Type B pancreatic cell (in vitro differentiated cells): ENCODE measurements at places on chromosomes 1 and 21. TPM values are rescaled to one million over a fixed set of nuclear protein-coding genes. Genes with fewer than 3 reads are reported as not detected.
A peak's percentile ranks its signal among the peaks of the same experiment; 100 is the strongest.

DNA sequence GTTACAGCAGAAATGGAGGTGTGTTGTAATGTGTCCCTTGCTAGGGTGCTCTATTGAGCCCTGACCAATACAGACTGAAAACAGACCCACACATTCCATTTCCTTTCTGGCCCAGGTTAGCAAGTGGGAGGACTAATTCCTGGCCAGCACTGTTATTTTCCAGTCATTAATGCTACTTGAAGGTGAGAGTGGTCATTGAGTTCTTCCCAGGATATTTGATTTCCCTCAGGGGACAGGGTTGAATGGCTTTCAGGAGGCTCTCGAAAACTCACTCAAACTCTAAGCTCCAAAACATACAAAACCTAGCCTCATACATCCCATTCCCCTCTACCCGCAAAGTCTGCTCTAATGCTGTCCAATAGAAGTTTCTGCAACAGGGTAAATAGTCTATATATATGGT is 6.2 kb downstream of the LRRC52 start:
- H3K27ac ChIP-seq: no peak overlapping the region
- no peaks in the 10 kb centered on the region for H3K4me1 ChIP-seq
- no peak overlapping the region for H3K4me3 ChIP-seq
- no peak for DNase-seq
- H3K36me3 ChIP-seq: no peaks in the 10 kb centered on the region
- H3K27me3 ChIP-seq: peaks cover 23% of the 10 kb centered on the region

GRCh38 chr1:5444396-5444795 is 547.8 kb downstream of the NPHP4 start:
- peaks cover 25% of the 10 kb centered on the region for H3K27me3 ChIP-seq
- no peaks in the 10 kb centered on the region for H3K36me3 ChIP-seq
- H3K4me1 ChIP-seq: no peaks in the 10 kb centered on the region
- no peak for DNase-seq
- no peak overlapping the region for H3K4me3 ChIP-seq

DNA sequence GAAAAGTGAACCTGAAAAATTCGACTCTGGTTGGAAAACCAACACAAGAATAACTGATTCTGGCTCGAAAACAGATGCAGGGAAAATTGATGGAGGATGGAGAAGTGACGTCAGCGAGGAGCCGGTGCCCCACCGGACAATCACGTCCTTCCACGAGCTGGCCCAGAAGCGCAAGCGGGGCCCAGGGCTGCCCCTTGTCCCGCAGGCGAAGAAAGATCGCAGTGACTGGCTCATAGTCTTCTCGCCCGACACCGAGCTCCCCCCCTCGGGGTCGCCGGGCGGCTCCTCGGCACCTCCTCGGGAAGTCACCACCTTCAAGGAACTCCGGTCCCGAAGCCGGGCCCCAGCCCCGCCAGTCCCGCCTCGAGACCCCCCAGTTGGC is 1.9 kb downstream of the RUSC1 start:
- no peaks in the 10 kb centered on the region for H3K36me3 ChIP-seq
- DNase-seq: no peak
- H3K4me3 ChIP-seq: peak overlapping the region; percentile 86
- H3K27me3 ChIP-seq: no peaks in the 10 kb centered on the region

- no peaks in the 10 kb centered on the region for H3K36me3 ChIP-seq
- no peak overlapping the region for H3K4me3 ChIP-seq
- peak overlapping the region; percentile 26 for H3K27ac ChIP-seq
- DNase-seq: no peak
Measured at GRCh38 chr1:10979483-10979920, 33.0 kb upstream of the TARDBP start.

GRCh38 chr1:230138561-230139239 is 71.7 kb downstream of the GALNT2 start:
- H3K4me3 ChIP-seq: no peak overlapping the region
- peaks cover 48% of the 10 kb centered on the region for H3K4me1 ChIP-seq
- peaks cover 4% of the 10 kb centered on the region for H3K27me3 ChIP-seq
- no peak for DNase-seq
- no peak overlapping the region for H3K27ac ChIP-seq

DNA sequence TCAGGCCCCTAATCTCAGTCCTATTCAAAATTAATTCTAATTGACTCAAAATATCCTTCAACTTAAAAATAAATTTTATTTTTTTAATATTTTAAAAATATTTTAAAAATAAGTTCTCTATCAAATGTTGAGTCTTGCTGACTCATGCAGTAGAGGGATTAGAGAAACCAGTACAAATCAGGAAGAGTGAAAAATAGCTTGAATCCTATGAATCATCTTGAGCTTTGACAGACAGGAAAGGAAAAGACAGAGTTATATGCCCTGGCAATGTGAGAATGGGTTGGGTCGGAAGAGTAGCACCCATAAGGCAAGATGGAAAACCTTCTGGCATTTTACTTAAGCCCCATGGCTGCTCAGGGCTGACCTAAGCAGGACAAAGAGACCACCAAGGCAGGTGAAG is 346.6 kb upstream of the RUNX1 start:
- no peak overlapping the region for H3K4me3 ChIP-seq
- no peak for DNase-seq
- H3K27me3 ChIP-seq: peaks cover 15% of the 10 kb centered on the region

DNA sequence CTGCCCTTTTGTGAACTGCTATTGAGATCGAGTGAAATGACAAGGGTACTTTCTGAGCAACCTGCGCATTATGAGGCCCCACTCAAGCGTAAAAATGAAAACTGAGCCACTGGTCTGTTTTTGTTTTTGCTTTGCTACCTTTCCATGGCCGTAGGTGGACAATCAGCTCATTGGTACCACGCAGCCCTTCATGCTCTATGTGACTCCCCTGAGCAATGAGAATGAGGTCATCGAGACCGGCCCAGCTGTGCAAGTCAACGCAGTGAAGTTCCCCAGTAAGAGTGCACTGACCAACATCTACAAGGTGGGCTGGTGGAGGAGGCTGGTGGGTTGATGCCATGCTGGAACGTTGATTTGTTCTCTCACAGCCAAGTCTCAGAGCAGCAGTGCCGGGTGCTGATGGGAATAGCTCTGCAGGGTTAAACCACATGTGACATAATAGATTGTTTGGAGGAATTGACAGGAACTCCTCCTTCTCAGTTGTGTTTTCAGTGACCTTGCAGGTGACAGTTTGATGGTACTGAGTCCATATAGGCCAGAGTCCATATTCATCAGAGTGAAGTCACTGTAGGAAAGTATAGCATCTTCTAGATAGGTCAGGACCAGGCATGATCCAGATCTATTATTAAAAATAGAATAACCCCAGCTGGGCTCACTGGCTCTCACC is 170.3 kb downstream of the VPS13D start:
- no peak for DNase-seq
- H3K27me3 ChIP-seq: no peaks in the 10 kb centered on the region
- H3K27ac ChIP-seq: peak overlapping the region; percentile 4

DNA sequence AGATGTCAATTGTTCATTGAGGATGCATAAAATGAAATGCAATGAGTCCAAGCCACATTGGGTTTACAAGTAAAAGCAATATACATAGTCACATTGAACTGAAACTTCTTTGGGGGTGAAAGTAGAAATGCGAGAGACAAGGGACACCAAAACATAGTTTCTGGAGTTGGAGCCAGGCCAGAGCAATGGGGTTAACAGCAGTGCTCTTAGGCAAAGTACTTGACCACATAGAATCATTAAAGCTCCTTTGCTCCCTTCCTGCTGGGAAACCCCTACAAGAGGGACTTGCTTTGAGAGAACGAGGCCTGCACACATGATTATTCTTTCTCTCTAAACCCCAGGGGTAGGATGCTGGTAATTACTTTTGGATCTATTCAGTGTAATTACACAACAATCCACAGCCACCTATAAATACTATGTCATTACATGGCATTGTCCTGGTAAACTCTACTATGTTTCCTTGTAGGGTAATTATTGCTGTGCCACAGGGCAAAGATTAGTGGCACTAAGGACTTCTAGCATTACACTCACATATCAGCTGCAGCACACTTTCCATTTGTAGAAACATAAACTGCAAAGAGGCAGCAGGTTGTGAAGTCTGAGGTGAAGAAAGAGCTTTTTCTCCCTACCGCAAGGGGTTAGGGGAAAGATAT is 421.6 kb upstream of the PBX1 start:
- DNase-seq: no peak
- no peaks in the 10 kb centered on the region for H3K27me3 ChIP-seq
- H3K27ac ChIP-seq: no peak overlapping the region
- H3K36me3 ChIP-seq: no peaks in the 10 kb centered on the region

DNA sequence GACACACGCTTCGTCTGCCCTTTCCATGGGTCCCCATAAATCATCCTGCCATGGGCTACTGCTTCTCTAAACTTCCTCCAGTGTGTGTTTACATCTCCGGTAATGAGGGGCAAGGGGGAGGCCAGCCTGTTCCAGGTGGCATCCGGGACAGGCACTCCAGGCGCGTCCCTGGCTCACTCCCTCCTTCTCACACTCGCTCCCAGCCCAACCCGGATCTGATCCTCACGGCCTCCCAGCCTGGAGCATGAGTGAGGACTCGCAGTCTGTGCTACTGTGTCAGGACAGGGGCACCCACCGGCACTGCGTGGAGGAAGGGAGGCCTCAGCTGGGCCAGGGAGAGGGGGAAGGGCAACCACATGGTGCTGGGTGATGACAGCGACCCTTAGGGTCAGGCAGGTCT is 225.4 kb downstream of the TRABD2B start:
- no peak overlapping the region for H3K4me3 ChIP-seq
- H3K36me3 ChIP-seq: peaks cover 5% of the 10 kb centered on the region
- H3K27ac ChIP-seq: no peak overlapping the region

DNA sequence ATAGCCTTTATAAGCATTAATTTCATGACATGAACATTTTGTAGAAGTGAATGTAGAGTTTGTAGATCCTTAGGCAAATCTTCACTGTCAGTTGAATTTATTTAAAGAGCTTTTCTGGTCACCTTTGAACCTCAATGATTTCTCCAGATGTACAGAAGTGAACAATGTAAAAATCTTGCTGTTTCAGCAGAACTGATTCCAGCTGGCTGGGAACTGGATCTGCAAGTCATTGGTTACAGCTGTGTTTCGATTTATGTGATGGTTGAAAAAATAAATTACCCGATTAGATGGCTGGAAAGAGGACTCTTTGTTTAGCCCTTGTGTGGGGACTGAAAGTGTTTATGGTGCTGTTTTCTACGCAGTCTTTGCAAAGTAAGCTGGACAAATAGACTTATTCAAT is 849.8 kb downstream of the USP25 start:
- H3K36me3 ChIP-seq: peaks cover 10% of the 10 kb centered on the region
- H3K27me3 ChIP-seq: no peaks in the 10 kb centered on the region
- H3K4me1 ChIP-seq: peaks cover 33% of the 10 kb centered on the region

- DNase-seq: no peak
- peaks cover 50% of the 10 kb centered on the region for H3K4me1 ChIP-seq
- no peaks in the 10 kb centered on the region for H3K27me3 ChIP-seq
- no peak overlapping the region for H3K4me3 ChIP-seq
- H3K36me3 ChIP-seq: no peaks in the 10 kb centered on the region
Measured at GRCh38 chr1:226945858-226946245, 5.8 kb downstream of the COQ8A start.

- no peaks in the 10 kb centered on the region for H3K4me1 ChIP-seq
- H3K36me3 ChIP-seq: no peaks in the 10 kb centered on the region
- no peak overlapping the region for H3K27ac ChIP-seq
- peaks cover 3% of the 10 kb centered on the region for H3K27me3 ChIP-seq
- DNase-seq: no peak
Measured at GRCh38 chr1:20678599-20678998, 17.4 kb upstream of the DDOST start.

GRCh38 chr1:153616917-153617311 is 789 bp upstream of the S100A14 start:
- no peaks in the 10 kb centered on the region for H3K27me3 ChIP-seq
- DNase-seq: no peak
- H3K27ac ChIP-seq: peak overlapping the region; percentile 90
- peaks cover 27% of the 10 kb centered on the region for H3K4me1 ChIP-seq
- no peaks in the 10 kb centered on the region for H3K36me3 ChIP-seq
- H3K4me3 ChIP-seq: no peak overlapping the region

The SYF2 gene
- 33.7 and 35.9 TPM in 2 replicates for total RNA-seq

The MAP3K21 gene
- total RNA-seq: 3.6 and 6.4 TPM in 2 replicates

The S100A14 gene
- total RNA-seq: 139 and 266 TPM in 2 replicates

The LGR6 gene
- total RNA-seq: 2.8 and 6.9 TPM in 2 replicates

The TFF2 gene
- 5.2 and 11.3 TPM in 2 replicates for total RNA-seq

The RBP7 gene
- 0.92 and 2.9 TPM in 2 replicates for total RNA-seq

The RNU1-4 gene
- 2,993 and 3,564 TPM in 2 replicates for total RNA-seq

The TLCD4 gene
- total RNA-seq: 6.9 and 17.7 TPM in 2 replicates

The MSH4 gene
- 0.58 and 0.64 TPM in 2 replicates for total RNA-seq

The RIPPLY3 gene
- total RNA-seq: 0.93 and 3.7 TPM in 2 replicates

The DCST2 gene
- 1.6 and 2.4 TPM in 2 replicates for total RNA-seq

The KRTAP11-1 gene
- not detected in 2 replicates for total RNA-seq

The RER1 gene
- total RNA-seq: 126 and 174 TPM in 2 replicates

The LDLRAD1 gene
- 1.3 and 1.5 TPM in 2 replicates for total RNA-seq
